ENCODE measurements at places on chromosomes 11 and 22. TPM values are rescaled to one million over a fixed set of nuclear protein-coding genes. Genes with fewer than 3 reads are reported as not detected.

The CD6 gene
- total RNA-seq: not detected

The TNNT3 gene
- total RNA-seq: not detected

The NAALADL1 gene
- not detected for total RNA-seq

The PLAAT2 gene
- total RNA-seq: not detected

The CDC45 gene
- 67.6 TPM for total RNA-seq

The C11orf58 gene
- 175 TPM for total RNA-seq

The BTG4 gene
- total RNA-seq: 0.17 TPM

The ALKBH3 gene
- total RNA-seq: 33.5 TPM

The SERPING1 gene
- total RNA-seq: 5.4 TPM

The MRGPRX3 gene
- not detected for total RNA-seq

The SLC5A4 gene
- total RNA-seq: not detected

The ZP1 gene
- 0.57 TPM for total RNA-seq

The FZD4 gene
- total RNA-seq: 5.0 TPM

DNA sequence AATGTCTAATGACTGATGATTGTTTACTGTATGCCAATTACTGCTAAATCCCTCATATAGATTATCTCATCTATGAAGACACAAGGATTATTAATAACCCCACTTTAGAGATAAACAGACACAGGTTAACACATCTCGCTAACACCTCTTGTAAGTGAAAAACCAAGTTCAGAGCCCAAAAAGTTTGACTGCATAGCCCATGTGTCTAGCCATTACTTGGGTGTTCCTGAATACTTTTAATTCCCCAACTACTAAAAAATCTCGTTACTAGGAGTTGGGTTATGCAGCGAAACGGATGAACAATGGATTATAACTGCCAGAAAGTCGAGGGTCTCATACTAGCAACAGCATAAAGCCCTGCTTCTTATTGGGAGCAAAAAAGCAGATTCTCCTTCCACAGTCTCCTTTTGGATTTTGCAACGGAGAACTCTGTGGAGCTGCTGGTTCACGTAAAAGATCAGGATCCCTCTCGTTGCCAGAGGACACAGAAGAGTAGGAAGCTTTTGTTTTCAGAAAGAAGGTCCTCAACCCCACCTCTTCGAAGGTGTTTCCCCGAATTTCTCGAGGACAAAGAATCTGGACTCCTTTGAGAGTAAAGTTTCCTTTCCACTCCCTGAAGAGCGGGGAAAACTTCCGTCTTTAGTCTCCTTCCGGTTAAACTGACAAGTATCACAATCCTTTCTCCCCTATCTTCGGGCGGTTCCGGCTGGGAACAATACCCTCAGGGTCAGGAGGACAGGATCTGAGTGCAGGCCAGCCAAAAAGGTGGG lies 979 bp downstream of the ZBED5 start:
- DNase-seq: peak; percentile 53

- no peak for DNase-seq
Measured at GRCh38 chr11:114377612-114378267, 22.6 kb downstream of the C11orf71 start.

DNA sequence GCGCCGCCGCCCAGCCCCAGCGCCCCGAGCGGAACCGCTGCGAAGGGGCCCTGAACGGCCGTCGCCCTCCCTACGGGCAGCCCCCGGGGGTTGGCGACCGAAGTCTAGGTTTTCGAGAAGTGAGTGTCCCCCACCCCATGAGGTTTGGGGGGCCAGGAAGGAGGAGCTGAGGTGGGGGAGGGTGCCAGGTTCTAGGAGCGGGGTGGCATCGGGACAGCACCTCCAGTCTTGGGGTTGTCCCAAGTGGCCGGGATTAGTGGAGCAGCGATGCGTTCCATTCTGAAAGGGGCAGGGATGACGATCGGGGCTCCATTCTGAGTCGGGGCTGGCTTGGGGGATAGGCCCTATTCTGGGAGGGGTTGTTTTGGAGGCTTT lies 408 bp downstream of the PPP2R5B start:
- DNase-seq: no peak

DNA sequence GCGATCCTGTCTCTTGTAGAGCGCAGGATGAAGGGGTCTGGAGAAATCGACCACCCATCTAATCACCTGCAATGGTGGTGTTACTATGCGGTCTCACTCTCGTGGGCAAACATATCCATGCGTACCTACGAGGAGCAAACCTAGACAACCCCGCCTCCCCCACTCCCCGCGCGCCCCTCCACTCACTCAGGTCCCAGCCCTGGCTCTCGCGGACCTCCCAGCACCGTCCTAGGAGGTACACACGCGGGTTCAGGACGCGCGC lies 887 bp downstream of the TRPC6 start:
- DNase-seq: no peak

DNA sequence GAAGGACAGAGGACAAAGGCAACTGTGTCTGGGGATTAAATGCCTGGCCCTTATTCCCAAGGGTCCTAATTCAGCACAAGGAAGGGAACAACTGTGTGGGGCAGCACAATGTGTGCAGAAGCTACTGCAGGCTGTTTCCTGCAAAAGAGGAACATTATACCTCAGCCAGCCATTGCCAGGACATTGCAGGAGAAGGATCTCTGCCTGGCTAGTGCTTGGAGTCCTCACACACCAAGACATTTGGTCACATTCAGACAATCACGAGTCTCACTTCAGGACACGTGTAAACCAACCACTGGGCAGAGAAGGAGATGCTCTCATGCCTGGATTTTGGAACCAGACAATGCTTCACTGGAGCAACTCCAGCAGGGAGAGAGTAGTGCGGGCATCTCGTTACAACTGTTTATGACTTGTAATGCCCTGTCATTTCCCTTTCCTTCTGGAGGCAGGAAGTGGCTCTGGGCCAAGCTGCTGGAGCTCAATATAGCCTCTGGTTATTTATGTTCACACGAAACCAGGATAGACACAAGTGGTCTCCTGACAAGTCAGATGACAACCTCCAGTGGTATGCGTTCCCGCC lies 23.9 kb upstream of the ZC3H12C start:
- DNase-seq: peak; percentile 91

GRCh38 chr22:19132153-19132552 lies 1.0 kb downstream of the TSSK2 start:
- DNase-seq: no peak

DNA sequence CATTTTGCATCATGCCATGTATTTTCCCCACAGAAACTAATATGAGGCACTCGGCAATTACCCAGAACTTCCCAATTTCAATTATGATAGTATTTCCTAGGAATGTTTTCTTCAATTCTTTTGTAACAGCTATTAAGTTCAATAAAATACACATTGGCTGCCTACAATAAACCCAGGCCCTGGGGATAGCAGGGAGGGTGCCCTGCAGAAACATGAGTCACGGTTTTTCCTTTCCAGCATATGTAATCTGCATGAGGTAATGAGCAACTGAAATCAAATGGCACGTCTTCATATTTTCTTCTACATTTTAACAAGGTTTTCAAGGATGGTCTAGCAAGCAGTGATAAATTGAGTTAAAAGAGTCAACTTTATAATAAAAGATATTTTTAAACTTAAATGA lies 32.0 kb downstream of the GUCY1A2 start:
- DNase-seq: no peak

- DNase-seq: peak; percentile 78
Measured at GRCh38 chr11:72321381-72321996, 77.5 kb upstream of the PHOX2A start.

- no peak for DNase-seq
Measured at GRCh38 chr11:110070176-110070575, 23.0 kb upstream of the ZC3H12C start.

GRCh38 chr22:48528221-48528915 lies 1299.3 kb downstream of the BRD1 start:
- no peak for DNase-seq

GRCh38 chr11:73141309-73142127 lies 600 bp downstream of the FCHSD2 start:
- peak; percentile 66 for DNase-seq

DNA sequence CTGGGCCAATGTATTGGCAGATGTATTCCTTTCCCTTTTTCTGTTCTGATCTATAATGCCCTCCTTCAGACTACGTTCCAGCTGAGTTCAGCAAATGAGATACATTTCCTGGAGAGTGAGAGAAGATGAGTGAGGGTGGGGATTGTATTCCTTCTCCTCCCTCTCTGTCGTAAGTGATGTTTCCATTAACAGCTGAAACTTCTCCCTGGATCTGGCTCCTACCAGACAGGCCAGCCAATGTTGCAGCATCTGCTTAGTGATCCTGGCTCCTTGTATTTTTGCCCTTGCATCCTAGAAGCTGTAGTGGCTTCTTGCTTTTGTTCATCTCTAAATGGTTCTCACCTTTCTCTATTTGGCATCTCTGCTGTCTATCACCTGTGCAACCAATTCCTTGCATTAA lies 48.2 kb upstream of the MTMR2 start:
- DNase-seq: no peak

GRCh38 chr11:62141111-62142042 lies 17.6 kb downstream of the INCENP start:
- no peak for DNase-seq

- peak; percentile 89 for DNase-seq
Measured at GRCh38 chr11:131888230-131888855, 517.9 kb downstream of the NTM start.

DNA sequence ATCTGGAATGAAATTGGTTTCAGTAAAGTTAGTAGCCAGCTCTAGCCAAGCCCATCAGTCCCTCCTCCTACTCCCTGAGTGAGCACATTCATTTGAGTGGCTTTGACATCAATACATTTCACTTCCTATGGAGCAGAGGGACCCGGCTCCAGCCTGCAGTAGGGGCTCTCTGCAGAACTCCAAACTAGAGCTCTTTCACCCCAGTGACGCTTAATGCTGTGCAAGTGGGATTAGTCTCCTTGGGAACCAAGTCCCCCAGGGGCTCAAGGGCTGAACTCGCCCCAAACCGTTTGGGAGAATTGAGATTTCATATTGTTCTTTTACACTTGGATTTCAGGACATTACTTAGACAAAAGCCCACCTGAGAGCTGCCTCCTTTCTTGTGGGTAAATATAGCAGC lies 4.4 kb upstream of the FAM181B start:
- DNase-seq: no peak

DNA sequence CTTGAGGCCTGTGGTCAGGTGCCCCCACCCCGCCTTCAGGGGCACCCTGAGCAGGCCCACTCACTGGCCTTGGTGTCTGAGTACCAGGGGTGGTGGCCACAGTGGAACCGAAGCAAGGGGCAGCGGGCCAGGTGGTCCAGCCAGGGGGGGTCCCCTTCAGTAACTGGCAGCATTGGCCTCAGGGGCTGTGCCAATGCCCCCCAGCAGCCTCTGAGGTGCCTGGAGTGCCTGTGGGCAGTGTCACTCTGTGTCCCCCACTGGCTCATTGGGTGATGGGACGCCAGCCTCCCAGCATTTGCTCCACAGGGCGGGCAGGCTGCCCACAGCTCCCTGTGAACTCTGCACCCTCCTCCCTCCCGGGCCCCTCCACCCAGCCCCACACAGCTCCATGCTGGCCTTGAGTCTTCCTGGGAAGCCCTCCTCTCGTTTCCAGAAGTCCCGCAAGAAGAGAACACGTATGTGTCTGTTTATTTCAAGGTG lies 29.5 kb upstream of the CARS1 start:
- no peak for DNase-seq

DNA sequence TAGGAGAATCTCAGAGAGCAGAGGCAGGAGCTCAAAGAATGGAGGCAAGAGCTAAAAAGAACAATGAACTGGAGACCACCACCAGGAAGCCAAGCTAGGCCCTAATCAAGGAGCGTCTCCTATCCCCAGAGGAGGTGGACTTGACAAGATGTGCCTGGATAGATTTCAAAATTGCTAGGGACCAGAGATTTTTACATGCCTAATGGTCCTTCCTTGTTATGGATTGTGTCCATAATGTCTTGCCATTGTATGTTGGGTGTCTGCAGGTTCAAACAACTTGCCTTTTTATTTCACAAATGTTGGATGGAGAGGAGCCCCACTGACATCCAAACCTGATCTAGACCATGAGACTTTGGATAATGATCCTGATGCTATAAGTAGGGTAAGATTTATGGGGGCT lies 88.2 kb upstream of the TP53I11 start:
- no peak for DNase-seq

DNA sequence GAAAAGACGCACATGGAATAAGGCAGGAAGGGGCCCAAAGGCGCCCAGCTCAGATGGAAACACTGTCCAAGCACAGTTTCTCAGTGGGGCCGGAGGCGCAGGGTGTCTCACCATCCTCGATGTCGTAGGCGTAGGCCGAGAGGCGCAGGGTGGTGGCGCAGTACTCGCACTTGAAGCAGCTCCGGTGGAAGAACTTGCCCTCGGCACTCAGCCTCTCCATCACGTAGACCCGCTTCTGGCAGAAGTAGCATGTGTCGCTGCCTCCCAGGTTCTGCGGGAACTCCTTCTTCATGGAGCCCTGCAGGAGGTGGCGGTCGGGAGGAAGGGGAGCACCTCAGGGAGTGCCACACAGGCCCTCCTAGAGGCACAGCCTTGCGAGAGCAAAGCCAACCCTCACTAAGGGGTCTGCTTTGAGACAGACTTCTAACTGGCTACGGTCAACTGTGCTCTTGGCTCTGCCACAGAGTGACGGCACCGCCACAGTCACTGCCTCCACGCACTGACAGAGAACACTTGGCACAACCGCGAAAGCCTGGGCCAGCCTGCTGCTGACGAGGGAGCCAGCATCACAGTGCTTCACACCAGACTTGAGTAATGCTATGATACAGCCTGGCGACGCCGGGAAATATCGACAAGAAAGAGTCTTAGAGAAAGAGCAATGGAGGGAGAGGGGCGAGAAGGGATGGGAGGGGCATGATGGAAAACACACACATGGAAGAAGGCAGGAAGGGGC lies 97.6 kb upstream of the BID start:
- DNase-seq: no peak

GRCh38 chr22:35643991-35644390 lies 4.3 kb upstream of the APOL6 start:
- DNase-seq: no peak

GRCh38 chr11:105468154-105468553 lies 141.7 kb upstream of the GRIA4 start:
- DNase-seq: no peak

- DNase-seq: no peak
Measured at GRCh38 chr11:15764948-15765347, 591.4 kb downstream of the SOX6 start.

DNA sequence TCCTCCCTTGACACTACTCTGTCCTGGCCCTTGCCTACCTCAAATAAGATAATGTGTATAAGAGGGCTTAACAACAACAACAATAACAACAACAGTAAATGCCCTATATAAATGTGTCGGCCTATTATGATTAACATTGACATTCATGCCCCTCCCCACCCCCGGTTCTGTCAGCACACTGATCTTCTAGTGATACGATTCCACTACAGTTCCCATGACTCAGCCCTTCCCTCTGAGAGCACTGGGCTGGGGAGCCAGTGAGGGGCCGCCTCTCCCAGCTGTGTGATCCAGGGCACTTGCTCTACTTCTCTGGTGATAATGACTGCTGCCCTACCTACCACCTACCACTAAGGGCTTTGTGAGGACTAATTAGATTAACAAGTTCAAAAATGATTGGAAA lies 92.2 kb upstream of the PHOX2A start:
- no peak for DNase-seq

- no peak for DNase-seq
Measured at GRCh38 chr22:36913427-36914389, at the start of gene CSF2RB. CSF2RB (plus strand) TSS chr22:36913628; CDS start chr22:36922208, 8,580 bp downstream.

DNA sequence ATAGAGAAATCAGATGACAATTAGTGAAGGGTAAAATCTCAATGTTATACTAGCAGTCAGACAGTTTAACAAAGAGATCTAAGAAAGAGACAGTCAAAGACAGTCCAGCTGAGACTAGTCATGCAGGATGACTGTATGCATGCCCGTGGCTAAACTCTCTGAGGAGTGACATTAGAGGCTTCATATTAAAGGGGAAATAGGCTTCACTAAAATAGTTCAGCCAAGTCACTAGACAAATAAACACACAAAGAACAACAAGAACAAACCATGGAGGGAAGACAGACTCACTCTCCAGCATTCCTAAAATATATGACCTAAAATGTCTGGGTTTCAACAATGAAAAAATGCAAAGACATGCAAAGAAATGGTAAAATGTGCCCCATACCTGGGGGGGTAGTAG lies 18.6 kb upstream of the APLNR start:
- DNase-seq: peak; percentile 31
